SHP77 treated with DMSO at 0.1 percent for 48 hours (cell line): ENCODE measurements at places on chromosomes 6 and 20.

DNA sequence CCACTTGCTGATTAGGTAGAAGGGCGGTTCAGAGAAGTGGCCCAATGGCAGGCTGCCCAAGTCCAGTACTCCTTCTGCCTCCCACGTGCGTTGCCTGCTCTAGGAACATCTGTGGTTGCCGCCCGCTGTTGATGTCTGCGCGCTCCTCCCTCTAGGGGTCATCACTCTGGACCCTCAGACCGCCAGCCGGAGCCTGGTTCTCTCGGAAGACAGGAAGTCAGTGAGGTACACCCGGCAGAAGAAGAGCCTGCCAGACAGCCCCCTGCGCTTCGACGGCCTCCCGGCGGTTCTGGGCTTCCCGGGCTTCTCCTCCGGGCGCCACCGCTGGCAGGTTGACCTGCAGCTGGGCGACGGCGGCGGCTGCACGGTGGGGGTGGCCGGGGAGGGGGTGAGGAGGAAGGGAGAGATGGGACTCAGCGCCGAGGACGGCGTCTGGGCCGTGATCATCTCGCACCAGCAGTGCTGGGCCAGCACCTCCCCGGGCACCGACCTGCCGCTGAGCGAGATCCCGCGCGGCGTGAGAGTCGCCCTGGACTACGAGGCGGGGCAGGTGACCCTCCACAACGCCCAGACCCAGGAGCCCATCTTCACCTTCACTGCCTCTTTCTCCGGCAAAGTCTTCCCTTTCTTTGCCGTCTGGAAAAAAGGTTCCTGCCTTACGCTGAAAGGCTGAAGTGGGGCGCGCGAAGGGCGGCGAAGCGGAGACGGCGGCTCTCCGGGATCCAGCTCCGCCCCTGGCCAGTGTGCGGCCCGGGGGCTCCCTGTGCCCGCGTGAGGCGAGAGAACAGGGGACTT, 8.5 kb downstream of the TRIM15 start:
- no peak for DNase-seq

GRCh38 chr6:31797588-31797987, 2.0 kb upstream of the VARS1 start:
- DNase-seq: no peak

DNA sequence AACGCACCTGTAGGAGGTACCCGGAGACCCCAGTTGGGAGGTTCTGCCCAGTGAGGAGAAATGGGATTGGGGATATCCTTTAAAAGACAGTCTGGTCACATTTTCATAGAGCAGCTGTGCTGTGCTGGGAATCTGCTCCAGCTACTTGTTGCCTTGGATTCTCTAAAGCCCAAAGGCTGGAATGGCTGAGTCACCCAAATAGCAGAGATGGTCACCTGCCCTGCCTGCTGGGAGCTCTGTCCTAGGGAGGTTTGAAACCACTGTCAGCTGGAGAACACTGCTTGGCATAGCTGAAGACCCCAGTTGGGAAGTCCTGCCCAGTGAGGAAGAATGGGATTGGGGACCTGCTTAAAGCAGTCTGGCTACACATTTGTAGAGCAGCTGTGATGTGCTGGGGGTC, 34.8 kb upstream of the TFB1M start:
- no peak for DNase-seq

GRCh38 chr6:2259002-2259494, 13.6 kb upstream of the GMDS start:
- no peak for DNase-seq

- no peak for DNase-seq
Measured at GRCh38 chr20:3251806-3252205, 12.8 kb upstream of the SLC4A11 start.

DNA sequence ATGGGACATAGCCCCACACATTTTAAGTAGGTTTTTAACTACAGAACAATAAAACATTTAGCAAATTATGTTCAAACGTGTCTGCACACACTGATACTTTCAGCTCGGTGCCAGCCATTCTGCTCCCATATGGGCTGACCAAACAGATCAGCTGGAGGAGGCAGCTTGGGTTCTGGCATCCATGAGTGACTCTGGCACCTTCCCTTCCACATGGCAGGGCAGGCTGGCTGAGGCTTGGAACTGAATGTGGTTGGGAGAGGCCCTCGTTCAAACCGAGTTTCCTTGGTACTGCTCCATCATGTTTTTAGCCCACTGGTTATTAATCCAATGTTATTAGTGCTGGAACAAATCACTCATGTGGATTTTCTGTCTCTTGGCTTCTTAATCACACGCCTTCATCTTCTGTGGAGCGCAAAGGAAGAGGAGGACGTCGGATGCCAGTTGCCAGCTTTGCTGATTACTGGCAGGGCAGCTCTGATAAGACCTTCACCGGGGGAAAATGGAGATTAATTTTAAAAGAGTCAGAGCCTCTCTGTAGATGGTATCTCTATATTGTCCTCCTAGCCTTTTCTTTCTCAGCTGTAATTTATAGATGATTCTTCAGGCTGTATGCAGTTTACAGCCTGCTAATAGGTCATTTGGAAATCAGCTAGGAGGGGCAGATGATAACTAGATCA, 93.1 kb upstream of the TIAM2 start:
- DNase-seq: no peak

DNA sequence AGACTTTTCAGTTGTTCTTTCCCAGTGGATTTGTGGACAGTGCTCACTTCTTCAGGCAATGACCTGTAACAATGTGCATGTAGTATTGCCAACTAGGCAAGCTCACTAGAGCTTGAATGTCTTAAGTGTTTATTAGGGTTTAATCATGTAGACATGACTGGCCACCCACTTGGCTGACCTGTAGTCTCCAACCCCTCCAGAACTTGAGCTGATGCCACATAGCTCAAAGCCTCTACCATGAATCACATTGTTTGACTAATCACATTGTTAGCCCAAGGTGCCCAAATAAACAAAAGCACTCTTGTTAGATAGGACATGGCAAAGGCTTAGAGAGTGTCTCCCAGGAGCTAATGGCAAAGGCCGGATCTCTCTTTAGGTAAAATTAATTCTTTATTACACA, 272.7 kb downstream of the GRIK2 start:
- DNase-seq: no peak

DNA sequence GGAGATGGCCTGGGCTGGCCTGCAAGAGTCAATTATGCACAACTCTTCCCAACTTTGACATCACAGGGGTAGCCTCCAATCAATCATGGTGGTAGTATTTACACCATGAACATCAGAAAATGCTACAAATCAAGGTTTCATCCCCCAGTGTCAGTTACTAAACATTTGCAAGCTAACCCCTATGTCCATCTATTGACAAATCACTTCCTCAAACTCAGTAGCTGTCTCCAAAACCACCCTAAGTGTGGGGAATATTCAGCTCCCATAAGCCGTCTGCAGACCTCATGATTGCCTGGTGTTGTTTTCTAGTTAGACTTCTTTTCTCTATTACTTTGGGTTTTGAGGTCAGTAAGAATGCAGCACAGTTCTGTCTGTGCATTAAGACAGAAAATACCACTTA, 200.8 kb upstream of the RIN2 start:
- DNase-seq: no peak

GRCh38 chr6:85435851-85436250, 14.0 kb upstream of the NT5E start:
- DNase-seq: no peak

DNA sequence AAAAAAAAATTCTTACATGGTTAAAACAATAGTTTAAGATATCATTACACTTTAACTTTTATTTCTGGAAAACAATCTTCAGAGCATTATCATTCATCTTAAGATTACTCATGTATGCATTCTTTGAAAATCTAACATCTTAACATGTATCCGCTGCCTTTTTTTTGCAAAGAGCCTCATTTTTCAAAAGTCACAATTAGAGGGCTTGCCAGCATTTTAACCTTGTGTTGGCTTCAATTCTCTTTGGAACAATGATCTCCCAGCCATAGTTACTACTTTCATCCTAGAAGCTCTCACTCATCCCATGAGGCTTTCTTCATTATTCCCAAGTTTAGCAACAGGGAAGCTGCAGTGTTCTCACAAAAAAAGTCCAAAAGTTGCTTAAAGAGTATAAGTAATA, 330.8 kb downstream of the BCKDHB start:
- DNase-seq: no peak

GRCh38 chr6:84447651-84448050, 220.2 kb upstream of the CEP162 start:
- DNase-seq: no peak

DNA sequence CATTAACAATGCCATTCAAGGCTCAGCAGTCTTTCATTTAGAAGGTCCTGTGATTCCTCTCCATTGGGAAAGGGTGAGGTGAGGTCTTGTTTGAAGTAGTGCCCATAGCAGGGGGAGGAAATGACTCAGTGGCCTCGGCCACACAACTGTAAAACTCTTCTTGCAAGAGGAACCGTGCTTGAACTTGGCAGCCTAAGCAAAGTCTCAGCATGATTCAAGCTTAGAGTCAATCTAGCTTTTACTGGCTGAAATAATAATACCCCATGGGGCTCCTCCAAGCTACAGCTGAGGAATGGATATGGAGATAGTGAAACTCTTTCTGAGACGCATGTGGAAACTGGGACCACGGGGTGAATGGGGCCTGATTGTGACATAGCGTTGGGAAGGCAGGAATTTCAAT, 428.2 kb downstream of the BMP2 start:
- DNase-seq: no peak

- DNase-seq: no peak
Measured at GRCh38 chr20:1336699-1337367, 7.9 kb upstream of the SDCBP2 start.

- DNase-seq: no peak
Measured at GRCh38 chr6:13177664-13178063, 150.7 kb downstream of the TBC1D7 start.

DNA sequence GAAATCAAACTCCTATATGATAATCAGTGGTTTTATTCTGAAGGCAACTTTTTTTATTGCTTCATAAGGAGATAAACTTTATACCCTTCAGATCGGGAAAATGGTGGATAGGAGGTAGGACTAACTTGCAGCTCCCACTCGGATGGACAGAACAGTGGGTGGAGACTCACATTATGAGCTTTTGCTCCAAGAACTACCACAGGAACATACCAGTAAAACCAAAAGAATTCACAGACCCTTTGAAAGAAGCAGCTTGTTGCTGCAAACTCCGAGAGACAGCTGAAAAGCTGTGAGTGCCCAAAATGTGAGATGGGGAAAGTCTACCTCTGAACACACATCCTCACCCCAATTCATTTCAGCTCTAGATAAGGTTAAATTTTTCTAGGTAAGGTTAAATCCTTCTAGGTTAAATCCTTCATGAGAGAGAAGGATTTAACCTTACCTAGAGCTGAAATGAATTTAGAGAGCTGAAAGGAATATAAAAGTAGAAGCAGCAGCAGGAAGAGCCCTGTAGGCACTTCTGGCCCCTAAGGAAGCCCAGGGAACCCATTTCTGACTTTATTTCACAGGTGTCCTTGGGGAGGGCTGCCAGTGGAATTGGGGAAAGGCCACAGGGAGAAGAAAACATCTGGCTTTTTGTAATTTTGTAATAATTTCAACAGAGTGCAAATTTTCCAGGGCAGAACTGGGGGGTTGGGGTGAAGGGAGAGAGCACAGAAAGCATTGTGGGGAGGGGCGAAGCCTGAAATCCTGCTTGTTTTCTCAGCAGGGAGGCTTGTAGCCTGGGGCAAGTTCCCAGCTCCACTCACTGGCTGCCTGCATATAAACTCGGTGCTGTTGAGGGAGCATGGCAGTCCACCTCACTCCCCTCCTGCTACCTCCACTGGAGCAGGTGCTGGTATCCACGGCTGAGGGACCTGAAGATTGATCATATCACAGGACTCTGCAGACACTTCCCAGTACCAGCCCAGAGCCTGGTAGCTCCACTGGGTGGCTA, 65.9 kb upstream of the HCRTR2 start:
- no peak for DNase-seq

DNA sequence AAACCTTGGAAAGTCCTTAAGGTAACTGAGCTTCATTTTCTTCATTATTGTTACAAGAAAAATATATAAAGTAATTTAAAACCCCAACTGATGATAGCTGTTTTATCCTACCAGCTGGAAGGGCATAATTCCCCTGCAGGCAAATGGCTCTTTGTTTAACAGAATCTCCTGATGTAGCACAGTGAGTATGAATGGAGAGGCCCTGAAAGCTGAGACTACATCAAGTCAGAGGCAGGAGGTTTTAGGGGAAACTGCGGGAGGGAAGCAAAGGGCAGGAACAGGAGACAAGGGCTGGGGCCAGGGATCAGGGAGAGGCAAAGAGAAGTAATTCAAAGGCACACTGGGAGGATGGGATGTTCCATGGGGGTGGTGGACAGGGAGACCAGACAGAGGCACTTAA, 119.0 kb upstream of the LRFN2 start:
- no peak for DNase-seq

GRCh38 chr20:32686530-32687179, 12.9 kb upstream of the C20orf203 start:
- DNase-seq: no peak

DNA sequence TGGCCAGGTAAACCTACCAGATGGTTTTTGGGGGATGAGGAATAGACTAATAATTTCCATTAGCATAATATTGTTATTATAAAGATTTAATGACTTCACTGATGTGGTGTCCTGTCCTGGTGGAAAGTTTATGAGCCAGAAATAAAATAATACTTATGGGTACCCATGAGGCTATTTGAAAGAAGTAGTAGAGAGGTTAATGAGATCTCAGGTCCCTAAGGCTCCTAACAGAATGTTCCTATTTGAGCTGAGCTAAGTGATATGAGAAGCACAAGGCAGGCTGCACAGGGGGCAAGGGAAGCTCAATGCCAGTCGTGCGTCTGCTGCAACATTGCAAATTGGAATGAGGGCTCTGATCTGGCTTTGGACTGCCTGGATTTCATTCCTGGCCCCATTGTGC, 174.1 kb downstream of the BMP2 start:
- no peak for DNase-seq

DNA sequence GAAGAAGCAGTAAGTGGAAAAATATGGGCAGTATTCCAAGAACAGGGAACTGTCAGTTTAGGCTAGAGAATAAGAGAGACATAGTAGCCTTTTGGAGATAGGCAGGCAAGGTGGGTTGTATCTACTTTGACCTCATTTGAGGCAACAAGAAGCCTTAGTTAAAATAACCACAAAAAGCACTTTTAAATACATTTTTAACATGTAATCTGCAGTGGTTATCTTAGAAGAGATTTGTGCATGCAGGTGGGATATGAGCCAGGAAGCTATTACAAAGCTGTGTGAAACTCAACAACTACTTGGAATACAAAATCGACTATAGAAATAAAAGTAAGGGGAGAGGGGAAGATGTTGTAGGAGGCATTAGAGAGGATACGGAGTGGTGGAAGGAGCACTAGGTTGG, 143.7 kb upstream of the MCHR2 start:
- no peak for DNase-seq

- peak; percentile 48 for DNase-seq
Measured at GRCh38 chr6:131909408-131910218, 41.6 kb downstream of the CCN2 start.

- DNase-seq: no peak
Measured at GRCh38 chr6:151101161-151101815, 138.5 kb upstream of the AKAP12 start.

DNA sequence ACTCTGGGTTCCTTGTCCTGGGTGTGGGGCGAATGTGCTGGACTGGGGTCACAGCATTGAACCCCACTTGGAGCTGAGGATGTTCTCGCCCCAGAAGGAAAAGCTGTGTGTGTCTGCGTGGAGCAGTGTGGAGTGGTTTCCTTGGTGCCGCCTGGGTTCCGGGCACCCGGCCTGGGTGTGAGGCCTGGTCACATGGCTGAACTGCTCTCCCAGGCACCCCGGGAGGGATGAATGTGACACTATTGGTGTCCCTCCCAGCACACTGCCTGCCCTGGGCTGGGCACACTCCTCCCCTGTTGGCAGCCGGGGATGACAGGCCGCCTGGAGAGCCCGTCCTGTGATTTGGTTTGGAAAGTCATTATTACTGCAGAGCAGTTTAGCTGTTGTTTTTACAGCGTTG, 12.3 kb downstream of the MYT1 start:
- no peak for DNase-seq
